NCI-H524 treated with DMSO at 0.1 percent for 48 hours (cell line): ENCODE measurements at places on chromosomes 1 and 21.

- DNase-seq = no peak
These were observed 17.7 kb downstream of the TINAGL1 start for GRCh38 chr1:31593770-31594632.

DNA sequence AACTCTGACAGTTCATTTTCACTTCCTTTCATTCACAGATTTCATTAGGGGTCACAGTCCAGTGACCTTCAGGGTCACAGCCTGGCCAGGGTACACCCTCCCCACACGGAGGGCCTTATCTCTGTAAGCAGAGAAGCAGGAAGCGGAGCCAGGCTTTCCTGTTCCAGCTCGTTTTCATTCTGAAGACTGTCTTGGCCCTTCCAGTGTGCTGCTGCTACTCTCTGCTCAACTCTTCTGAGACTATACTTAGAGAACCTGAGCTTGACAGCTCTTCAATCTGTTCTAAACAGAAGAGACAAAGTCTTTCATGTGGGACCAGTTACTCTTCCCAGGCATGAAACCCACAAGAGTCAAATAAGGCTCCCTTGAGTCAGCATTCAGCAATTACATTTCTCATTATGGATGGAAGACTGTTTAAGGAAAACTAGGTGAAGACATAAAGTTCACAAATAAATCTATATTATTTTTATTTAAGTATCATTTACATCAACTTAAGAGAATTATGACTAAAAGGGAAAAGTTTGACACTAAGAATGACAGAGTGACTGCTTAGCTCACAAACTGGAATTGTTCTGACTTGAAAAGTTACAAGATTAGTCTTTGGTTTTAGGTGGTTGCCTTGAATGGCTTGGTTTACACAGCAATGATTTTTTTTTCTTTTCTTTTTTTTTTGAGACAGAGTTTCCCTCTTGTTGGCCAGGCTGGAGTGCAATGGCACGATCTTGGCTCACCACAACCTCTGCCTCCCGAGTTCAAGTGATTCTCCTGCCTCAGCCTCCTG is 4.8 kb upstream of the TDRD10 start:
- DNase-seq = no peak

DNA sequence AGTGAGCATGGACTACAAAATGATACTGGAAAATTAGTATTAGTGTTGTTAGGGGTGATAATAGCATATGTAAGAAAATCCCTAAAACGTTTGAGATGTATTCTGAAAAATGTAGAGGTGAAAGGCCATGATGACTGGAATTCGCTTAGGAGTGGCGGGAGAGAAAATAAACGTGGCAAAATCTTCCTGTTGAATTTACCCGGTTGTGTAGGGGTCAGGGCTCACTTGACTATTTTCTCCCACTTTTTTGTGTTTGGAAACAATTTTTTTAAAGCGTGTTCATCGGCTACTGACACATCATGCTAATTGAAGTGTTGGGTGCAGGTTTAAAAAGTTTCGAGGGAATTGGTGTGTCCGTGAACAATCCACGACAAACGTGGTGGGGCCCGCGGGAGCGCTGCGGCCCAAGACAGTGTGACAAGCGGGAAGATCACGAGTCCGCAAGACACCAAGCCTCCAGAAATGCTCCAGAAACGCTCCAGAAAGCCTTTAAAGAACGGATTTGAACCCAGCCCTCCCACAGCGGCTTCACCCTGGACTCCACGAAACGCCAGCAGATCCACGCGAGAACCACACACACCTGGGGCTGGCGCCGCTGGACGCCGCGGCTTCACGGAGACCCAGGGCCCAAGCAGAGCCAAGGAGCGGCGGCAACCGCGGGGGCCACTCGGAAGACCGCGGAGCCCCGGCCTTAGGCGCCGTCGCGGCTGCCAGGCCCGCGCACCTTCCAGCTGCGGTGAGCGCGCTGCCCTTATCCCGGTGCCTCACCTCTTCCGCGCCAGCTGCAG is 573 bp downstream of the PSMG1 start:
- no peak for DNase-seq

- no peak for DNase-seq
These were observed 6.4 kb downstream of the TSPAN2 start for GRCh38 chr1:115082949-115083348.

GRCh38 chr1:45535988-45536766 is 14.4 kb upstream of the AKR1A1 start:
- DNase-seq = no peak

- no peak for DNase-seq
These were observed 516 bp downstream of the PHLDA3 start for GRCh38 chr1:201468501-201468843.

DNA sequence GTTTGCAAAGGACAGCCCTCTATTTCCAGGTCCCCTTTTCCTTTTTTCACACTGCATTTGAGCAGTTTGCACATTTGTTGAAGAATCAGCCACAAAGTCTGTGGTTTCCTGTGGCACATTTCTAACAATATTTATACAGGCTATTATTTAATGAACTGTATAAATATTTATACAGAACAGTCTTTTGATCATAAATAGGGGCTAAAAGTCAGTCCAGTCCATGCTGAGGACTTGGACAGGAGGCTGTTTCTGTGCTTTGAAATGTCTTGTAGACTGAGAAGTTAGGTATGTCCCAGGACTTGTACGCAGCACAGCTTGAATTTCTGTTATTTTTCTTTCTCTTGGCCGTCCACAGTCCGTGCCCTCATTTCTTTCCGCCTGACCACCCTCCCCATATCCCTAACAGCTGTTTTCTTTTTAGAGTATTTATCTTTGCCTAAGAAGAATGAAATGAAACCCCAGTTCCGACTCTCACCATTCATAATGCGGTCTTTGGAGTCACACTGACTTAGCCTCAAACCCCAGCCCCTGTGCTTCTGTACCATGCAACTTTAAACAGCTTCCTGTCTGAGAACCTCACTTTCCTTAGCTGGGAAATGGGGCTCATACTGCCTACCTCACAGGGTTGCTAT is 19.7 kb downstream of the FGGY start:
- no peak for DNase-seq

GRCh38 chr1:168583571-168583970 is 7.2 kb downstream of the XCL1 start:
- DNase-seq = no peak

GRCh38 chr1:35642471-35642955 is 1.2 kb upstream of the PSMB2 start:
- DNase-seq = no peak

- DNase-seq = no peak
These were observed 137.9 kb downstream of the FAF1 start for GRCh38 chr1:50822035-50822776.

GRCh38 chr1:178341261-178341956 is 155.4 kb downstream of the CLEC20A start:
- DNase-seq = no peak

GRCh38 chr1:223556414-223557129 is 108.9 kb downstream of the CAPN8 start:
- no peak for DNase-seq

GRCh38 chr1:175900171-175900570 is 156.8 kb upstream of the TNR start:
- no peak for DNase-seq

DNA sequence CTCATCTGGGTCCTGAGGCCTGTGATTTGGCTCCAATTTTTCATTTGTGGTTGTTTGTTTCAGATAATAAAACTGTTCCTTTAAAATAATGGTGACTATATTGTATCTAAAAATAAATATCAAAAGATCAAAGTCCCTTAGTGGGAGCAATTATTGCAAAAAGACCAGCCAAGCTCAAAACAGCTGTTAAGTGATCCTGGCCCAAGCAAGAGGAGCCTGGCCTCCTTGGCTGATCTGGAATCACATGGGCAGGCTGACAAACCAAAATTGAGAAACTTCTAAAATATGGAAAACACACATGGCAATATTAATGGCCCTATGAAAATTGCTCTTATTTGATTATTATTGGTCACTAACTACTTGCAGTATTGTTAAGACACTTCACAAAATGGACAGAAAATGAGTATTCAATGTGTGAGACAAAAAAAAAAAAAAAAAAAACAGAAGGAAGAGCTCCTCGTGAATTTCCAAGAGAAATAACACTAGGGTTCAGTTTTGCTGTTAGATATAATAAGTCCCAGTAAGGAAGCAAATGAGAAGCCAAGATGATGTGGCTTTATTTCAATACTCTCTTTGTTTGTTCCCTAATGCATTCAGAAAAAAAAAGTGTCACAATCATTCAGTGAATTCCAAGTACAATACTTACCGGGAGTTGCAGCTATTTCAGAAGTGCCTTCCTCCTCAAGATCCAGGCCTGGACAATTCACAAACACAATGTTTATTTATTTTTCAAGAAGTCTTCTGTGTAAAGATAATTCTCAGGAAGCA is 105.1 kb downstream of the SEC16B start:
- DNase-seq = no peak

GRCh38 chr1:113519556-113519955 is 129.2 kb downstream of the MAGI3 start:
- DNase-seq = no peak

DNA sequence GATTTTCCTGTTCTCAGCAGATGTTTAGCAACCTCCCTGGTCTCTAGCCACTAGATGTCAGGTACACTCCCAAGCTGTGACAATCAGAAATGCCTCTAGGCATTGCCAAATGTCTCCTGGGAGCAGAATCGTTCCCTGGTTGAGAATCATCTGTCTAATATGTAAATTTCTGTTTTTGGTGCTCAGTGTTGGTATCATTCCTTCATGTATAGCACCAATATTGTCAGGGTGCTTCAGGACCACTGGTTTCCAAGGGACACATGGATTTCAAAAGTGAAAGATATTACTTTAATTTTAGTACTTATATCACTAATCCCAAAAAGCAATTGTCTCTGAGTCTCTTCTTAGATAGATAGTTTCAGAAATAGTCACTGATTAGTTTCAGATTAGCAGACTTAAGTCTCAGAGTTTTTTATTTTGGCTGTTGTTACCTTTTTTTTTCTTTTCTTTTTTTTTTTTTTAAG is 160.1 kb downstream of the PTPRC start:
- DNase-seq = no peak

GRCh38 chr21:15211491-15212133 is 146.8 kb upstream of the NRIP1 start:
- no peak for DNase-seq

- no peak for DNase-seq
These were observed 11.4 kb downstream of the EDEM3 start for GRCh38 chr1:184743062-184743756.

GRCh38 chr1:115433483-115433882 is 95.4 kb upstream of the NGF start:
- DNase-seq = no peak

GRCh38 chr1:28246427-28246832 is 10.5 kb downstream of the ATP5IF1 start:
- no peak for DNase-seq

- DNase-seq = no peak
These were observed 18.3 kb upstream of the HSPA13 start for GRCh38 chr21:14401217-14401616.

DNA sequence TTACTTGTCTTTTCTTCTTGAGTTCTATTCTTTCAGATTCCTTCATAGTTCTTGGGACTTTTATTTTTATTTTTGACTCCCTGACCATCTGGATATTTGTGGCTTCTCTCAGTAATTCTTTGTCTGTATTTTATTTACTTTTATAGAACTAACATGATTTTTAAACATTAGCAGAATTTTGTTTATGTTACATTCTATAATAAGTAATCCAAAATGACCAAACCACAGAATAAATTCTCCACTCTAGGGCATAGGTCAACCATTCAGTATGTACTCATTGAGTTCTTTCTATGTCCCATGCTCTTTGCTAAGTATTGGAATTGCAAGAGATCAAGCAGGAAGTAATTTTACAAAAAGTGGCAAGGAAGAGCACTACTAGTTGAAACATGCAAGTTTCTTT is 969.0 kb downstream of the TTLL7 start:
- no peak for DNase-seq

GRCh38 chr1:25837262-25837875 is 17.6 kb downstream of the MTFR1L start:
- no peak for DNase-seq
